NCI-H2081 treated with DMSO at 0.1 percent for 48 hours (cell line): ENCODE measurements at places on chromosomes 3 and 15.

DNA sequence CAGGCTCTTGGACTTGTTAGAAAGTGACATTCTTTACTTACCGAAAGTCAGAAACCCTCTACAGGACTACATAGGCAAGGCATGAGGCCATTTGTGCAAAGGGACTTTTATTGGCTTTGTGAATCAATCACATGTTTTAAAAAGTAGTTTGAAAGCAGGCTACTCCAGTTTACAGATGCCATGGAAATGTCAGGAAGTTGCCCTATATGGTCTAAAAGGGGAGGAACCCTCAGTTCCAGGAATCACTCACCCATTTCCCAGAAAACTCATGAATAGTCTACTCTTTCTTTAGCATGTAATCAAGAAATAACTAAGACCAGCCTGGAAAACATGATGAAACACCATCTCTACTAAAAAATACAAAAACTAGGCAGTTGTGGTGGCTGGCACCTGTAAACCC is 51.0 kb upstream of the MKRN3 start:
- no peak for DNase-seq

GRCh38 chr15:92149029-92149428 is 244.7 kb upstream of the ST8SIA2 start:
- no peak for DNase-seq

- DNase-seq, result no peak
These were observed 58.8 kb downstream of the CACNA1D start for GRCh38 chr3:53553200-53553599.

- no peak for DNase-seq
These were observed 57.9 kb downstream of the BTD start for GRCh38 chr3:15659254-15659975.

DNA sequence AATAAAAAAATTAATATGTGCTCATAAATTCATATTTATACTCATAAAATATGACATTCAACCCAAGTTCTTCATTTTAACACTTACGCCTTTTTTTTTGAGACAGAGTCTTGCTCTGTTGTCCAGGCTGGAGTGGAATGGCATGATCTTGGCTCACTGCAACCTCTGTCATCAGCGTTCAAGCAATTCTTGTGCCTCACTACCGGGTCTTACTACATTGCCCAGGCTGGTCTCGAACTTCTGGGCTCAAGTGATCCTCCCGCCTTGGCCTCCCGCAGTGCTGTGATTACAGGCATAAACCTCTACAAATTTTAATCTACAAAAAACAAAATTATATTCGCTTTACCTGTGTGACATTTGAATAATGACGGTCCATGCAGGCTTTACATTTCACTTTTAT is 74.1 kb upstream of the SNRPN start:
- no peak for DNase-seq

DNA sequence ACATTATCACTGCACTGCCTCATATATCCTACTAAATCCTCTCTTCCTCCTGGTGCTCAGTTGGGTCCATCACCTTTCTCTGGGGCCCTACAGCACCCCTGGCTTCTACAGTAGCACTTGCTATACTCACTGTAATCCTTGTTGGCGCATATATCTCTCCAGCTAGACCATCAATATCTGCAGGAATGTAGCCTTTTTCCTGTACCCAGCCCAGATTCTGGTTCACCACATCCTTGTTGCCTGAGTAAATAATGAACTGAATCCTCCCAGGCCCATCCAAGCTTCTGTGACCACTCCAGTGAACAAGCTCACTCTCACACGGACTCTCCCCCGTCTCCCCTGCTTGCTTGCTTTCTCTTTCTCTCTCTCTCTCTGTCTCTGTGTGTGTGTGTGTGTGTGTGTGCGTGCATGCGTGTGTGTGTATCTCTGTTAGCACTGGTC is 62.5 kb upstream of the LIPC start:
- DNase-seq, result no peak

- no peak for DNase-seq
These were observed 29.3 kb downstream of the BTD start for GRCh38 chr3:15630646-15631350.
